GM23248 (cell line): ENCODE measurements at places on chromosomes 7 and 10. TPM values are rescaled to one million over a fixed set of nuclear protein-coding genes. Genes with fewer than 3 reads are reported as not detected.

GRCh38 chr10:60101821-60102220 lies 195.5 kb upstream of the CCDC6 start:
- no peak for DNase-seq

The KCNH2 gene
- total RNA-seq: not detected in 2 replicates

The CHN2 gene
- 1.5 TPM in 1 of 2 replicates, not detected in the other for total RNA-seq

The FIGNL1 gene
- total RNA-seq: 20.2 and 27.8 TPM in 2 replicates

The OR2AE1 gene
- not detected in 2 replicates for total RNA-seq

- DNase-seq: no peak
These were observed 19.5 kb downstream of the NRP1 start for GRCh38 chr10:33314811-33315561.

- no peak for DNase-seq
These were observed 25.3 kb downstream of the IL2RA start for GRCh38 chr10:6036861-6037321.

GRCh38 chr10:2301227-2301626 lies 563.9 kb upstream of the ADARB2 start:
- DNase-seq: no peak

GRCh38 chr10:69437321-69438259 lies 13.7 kb upstream of the TSPAN15 start:
- no peak for DNase-seq

- no peak for DNase-seq
These were observed 95.3 kb downstream of the ZNF22 start for GRCh38 chr10:45096001-45096400.

The ZNF117 gene
- 2.8 and 4.3 TPM in 2 replicates for total RNA-seq

DNA sequence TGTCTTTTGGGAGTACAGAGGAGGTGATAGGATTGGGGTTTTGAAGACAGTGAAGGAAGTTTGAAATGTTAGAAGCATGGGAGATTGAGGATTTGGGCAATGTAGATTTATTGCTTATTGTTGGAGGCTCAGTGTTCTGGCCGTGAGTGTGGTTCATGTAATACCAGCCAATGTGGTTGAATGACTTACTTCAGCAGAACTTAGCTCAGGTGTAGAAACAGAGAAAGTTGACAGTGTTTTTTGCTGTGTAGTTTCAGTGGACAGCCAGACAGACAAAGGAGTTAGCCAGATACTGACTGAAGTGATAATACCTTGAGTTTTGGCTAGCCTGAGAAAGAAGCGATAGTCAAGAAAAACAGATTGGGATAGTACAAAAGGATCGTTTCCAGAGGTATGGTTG lies 88.5 kb downstream of the AHCYL2 start:
- DNase-seq: no peak

GRCh38 chr10:24834869-24835268 lies 111.2 kb upstream of the ARHGAP21 start:
- DNase-seq: no peak

The IKZF1 gene
- not detected in 2 replicates for total RNA-seq

The DYNC1I1 gene
- 0.38 and 1.4 TPM in 2 replicates for total RNA-seq

The CYP2C19 gene
- not detected in 2 replicates for total RNA-seq

GRCh38 chr10:28664369-28664740 lies 13.0 kb upstream of the BAMBI start:
- peak; percentile 61 for DNase-seq

The AMZ1 gene
- total RNA-seq: 3.4 and 4.4 TPM in 2 replicates

The ELOVL3 gene
- total RNA-seq: 1.9 TPM in 1 of 2 replicates, not detected in the other

GRCh38 chr7:130825819-130826218 lies 91.8 kb upstream of the KLF14 start:
- no peak for DNase-seq

DNA sequence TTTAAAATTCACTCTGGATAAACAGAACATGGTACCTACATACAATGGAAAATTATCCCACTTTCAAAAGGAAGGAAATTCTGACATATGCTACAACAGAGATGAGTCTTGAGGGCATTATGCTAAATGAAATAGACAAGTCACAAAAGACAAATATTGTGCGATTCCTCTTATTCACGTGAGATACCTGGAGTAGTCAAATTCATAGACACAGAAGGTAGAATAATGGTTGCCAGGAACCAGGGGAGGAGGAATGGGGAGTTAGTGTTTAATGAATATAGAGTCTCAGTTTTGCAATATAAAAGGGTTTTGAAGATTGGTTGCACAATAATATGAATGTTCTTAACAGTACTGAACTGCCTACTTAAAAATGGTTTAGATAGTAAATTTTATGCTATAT lies 69.8 kb upstream of the WAC start:
- no peak for DNase-seq

DNA sequence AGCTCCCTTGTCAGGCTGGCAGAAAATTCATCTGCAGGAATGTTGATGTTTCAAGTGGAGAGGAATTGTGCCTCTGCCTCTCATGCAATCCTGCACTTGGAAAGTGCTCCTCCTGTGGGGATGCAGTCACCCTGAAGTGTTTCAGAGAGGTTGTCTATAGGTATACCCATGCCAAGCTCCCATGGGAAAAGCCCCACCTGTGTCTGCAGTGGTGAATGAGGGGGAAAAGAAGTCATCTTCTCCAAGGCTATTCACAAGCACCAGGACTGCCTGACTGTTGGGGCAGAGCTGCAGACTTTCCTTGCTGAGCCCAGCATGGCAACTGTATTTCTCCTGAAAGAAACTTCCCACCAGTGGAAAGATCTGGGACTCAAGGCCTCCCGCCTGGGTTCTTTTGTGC lies 35.5 kb downstream of the GPR22 start:
- no peak for DNase-seq

- DNase-seq: no peak
These were observed 35.5 kb downstream of the FKBP6 start for GRCh38 chr7:73363225-73364005.

GRCh38 chr7:51313738-51314425 lies 2.7 kb downstream of the COBL start:
- DNase-seq: no peak

DNA sequence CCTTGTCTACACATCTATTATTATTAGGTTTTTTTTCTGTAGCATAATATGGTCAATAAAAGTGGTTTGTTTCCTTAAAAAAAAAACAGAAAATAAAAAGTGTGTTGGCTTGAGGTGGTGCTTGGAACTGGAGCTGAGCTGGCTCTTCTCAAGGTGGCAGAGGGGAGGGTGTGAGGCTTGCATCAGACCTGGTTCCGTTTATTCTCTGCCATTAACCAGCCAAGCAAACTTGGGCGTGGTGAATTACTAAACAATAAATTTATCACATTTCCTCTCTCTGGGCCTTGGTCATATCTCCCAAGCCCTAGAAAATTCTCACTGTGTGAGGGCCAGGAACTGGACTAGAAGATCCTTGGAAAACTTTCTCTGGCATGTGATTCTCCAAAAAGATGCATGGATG lies 427.5 kb upstream of the MKI67 start:
- no peak for DNase-seq

The TNRC18 gene
- total RNA-seq: 47.4 and 51.8 TPM in 2 replicates

The MMD2 gene
- not detected in 2 replicates for total RNA-seq

The BNIP3 gene
- total RNA-seq: 283 and 423 TPM in 2 replicates

GRCh38 chr7:18796216-18796615 lies 300.7 kb downstream of the HDAC9 start:
- no peak for DNase-seq

The SFTPA1 gene
- not detected in 2 replicates for total RNA-seq

The RBM20 gene
- total RNA-seq: 0.13 TPM in 1 of 2 replicates, not detected in the other

The ANKRD1 gene
- total RNA-seq: 8.3 and 10.9 TPM in 2 replicates

The WDFY4 gene
- not detected in 2 replicates for total RNA-seq

DNA sequence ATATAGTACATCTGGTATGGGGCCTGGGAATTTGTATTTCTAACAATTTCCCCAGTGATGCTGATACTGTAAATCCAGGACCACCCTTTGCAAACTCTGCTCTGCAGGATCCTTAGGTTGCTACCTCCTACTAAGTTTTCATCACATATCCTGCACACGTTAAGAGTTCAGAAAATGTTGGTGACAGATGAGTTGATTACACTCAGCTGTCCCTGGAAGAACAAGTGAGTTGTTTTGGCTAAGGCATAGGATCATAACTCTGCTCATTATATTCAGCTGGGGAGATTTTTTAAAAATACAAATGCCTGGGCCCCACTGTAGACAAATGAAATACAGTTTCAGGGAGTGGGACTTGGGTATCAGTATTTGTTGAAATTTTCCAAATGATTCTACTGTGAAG lies 274.6 kb upstream of the HABP2 start:
- no peak for DNase-seq

- DNase-seq: peak; percentile 85
These were observed 97.6 kb upstream of the GSDME start for GRCh38 chr7:24854866-24855265.

The DRGX gene
- not detected in 2 replicates for total RNA-seq

GRCh38 chr7:44665531-44666213 lies 59.2 kb downstream of the OGDH start:
- peak; percentile 91 for DNase-seq

DNA sequence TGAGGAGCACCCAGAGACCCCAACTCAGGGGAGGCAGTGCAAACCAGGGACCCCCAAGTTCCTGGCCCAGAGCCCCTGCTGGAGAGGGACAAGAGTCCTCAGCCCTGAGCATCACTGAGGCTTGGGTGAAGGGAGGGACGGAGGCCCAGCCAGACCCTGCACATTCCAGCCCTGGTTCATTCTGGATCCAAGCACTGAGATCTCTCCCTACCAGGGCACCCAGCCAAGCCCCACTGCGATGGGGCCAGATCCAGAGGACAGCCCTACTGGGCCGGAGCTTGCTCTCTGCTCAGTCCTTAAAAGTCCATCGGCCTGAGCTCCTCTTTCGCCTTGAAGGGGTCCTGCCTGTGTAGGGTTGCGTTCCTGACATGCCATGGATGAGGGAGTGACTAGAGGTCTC lies 40.5 kb upstream of the RABGEF1 start:
- DNase-seq: no peak

- peak; percentile 57 for DNase-seq
These were observed 191.5 kb downstream of the REEP3 start for GRCh38 chr10:63712717-63713115.

DNA sequence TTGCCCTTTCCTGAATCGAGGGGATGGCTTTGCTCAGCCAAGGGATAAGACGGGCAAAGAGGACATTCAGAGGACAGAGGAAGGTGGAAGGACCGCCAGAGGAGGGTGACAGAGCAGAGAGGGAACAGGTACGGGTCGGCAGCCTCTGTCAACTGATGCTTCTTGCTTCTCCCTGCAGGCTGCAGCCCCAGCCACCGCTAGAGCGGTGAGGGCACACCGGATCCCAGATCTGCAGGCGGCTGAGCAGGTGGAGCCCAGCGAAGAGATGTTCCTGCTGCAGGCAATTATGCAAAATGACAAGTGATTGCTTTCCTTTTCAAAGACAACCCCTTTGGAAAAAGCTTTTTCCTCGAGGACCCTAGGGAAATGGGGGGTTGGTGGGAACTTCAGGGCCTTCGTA lies 181.9 kb upstream of the ANKRD30A start:
- no peak for DNase-seq

The TMEM196 gene
- not detected in 2 replicates for total RNA-seq

DNA sequence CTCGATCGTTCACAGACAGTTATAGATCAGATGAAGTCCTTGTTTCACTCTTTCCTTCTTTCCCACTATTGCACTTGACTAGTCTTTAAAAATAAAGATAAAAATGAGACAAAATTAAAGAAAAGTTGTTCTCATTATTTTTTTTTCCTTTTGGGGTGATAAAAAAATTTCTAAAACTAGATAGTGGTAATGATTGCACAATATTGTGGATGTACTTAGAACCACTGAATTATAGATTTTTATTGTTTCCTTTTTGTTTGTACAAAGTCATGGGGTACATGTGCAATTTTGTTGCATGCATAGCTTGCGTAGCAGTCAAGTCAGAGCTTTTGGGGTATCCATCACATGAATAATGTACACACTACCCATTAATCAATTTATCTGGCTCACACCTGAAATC lies 97.3 kb downstream of the PHTF2 start:
- no peak for DNase-seq

DNA sequence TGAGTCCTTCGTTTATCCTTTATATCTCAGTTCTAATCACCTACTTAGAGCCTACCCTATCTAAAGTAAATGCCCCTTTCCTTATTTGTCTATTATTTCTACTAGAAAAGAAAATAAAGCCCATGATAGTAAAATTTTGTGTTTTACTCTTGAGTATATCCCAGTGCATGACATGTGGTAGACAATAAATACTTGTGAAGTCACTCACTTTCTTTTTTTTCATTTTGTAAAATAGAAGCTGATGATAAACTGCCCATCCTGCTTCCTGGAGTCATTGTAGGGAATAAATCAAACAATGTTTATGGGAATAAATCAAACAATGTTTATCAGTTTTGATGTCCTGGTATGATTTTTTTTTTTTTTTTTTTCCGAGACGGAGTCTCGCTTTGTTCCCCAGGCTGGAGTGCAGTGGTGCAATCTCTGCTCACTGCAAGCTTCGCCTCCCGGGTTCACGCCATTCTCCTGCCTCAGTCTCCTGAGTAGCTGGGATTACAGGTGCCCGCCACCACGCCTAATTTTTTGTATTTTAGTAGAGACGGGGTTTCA lies 36.1 kb downstream of the BTRC start:
- DNase-seq: no peak

The FAM24B gene
- total RNA-seq: 3.3 and 3.8 TPM in 2 replicates

- DNase-seq: peak; percentile 49
These were observed 40.1 kb upstream of the AKR1C2 start for GRCh38 chr10:5043716-5044115.

The TMEM176A gene
- not detected in 2 replicates for total RNA-seq
